ENCODE measurements at places on chromosomes 2 and 18.

DNA sequence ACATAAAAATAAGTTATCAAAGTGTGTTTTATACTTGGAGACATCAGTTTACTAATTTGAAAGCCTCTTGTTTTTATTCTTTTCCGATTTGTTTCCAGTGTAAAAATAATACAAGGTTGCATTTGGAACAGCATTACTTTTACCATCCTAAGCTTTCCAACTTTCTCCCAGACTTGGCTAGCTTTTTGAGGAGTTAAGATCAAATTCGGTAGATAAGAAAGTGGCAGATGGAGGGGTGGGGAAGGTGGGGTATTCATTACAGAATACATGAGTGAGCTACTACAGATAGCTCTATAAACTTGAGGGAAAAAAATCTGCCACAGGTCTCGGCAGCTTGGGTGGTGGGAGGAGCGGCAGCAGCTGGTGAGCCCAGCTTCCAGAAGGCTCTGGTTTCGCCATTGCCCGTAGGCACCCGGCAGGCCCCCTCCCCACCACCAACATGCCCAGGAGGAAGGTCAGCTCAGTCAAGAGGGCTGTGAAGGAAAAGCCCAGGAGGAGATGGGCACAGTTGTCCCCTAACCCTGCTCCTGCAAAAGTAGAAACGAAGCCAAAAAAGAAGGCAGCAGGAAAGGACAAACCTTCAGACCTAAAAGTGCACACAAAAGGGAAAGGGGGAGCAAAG lies 18.6 kb upstream of the RMC1 start:
- no peak for DNase-seq

DNA sequence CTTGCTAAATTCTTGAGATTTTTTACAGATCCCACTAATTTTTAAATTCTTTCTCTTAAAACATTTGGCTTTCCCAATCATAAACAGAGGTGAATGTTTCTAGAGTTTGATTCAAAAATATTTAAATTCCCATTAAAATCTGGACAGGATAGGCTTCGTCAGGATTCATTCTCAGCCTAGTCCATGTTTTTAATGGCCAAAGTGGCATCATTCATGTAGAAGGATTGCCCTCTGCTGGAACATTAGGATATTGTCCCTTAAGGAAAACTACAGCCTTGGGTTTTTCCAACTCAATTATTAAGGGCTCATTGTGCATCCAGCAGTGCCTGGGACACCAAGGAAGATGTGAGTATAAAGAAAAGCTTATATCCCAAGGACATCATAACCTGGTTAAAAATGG lies 71.7 kb downstream of the TPGS2 start:
- DNase-seq: no peak

- DNase-seq: no peak
Observed at GRCh38 chr2:45891719-45892424, 240.4 kb downstream of the PRKCE start.

GRCh38 chr2:4134551-4135550 lies 431.5 kb downstream of the DCDC2C start:
- no peak for DNase-seq
